ENCODE measurements at places on chromosomes 4 and X.
A peak's percentile ranks its signal among the peaks of the same experiment; 100 is the strongest.

- no peak for DNase-seq
Measured at GRCh38 chr4:1629699-1630083, 54.4 kb downstream of the FAM53A start.

- peak; percentile 45 for DNase-seq
Measured at GRCh38 chr4:169620880-169621248, 486 bp downstream of the CLCN3 start.

DNA sequence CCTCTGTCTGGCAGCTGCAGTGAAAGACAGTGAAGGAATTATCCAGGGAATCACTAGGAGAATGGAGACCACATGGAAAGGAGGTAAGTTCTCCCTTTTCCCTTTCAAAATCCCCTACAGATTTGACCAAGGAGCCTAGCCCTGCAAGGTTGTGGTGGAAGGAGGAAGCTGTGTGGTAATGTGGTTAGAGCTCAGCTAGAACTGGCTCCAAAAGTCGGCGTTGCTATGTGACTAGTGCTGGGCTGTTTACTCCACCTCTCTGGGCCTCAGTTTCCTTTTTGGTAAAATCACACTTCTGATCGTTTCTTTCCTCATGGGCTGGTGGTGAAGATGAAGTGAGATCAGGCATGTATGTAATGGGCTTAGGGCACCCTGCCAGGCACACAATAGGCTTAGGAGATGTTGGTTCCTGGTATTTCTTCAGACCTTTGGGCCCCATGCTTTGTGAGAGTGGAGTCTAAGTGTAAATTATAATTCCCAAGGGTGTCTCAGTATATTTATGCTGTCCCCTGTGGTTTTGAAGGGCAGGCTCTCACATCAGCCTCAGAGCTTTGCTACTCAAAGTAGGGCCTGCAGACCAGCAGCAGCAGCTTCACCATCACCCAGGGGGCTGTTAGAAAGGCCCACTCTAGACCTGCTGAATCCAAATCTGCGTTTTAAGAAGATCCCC is 183.7 kb upstream of the BCOR start:
- no peak for DNase-seq

DNA sequence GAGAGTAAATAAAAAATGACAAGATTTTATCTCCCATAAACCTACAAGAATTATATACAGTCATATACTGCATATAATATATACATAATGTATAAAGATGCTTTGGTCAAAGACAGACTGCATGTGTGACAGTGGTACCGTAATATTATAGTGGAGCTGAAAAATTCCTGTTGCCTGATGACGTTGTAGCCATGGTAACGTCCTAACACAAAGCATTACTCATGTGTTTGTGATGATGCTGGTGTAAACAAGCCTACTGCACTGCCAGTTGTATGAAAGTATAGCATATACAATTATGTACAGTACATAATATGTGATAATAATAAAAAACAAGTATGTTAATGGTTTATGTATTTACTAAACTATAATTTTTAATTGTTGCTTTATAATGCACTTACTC is 245.2 kb upstream of the CENPE start:
- no peak for DNase-seq

DNA sequence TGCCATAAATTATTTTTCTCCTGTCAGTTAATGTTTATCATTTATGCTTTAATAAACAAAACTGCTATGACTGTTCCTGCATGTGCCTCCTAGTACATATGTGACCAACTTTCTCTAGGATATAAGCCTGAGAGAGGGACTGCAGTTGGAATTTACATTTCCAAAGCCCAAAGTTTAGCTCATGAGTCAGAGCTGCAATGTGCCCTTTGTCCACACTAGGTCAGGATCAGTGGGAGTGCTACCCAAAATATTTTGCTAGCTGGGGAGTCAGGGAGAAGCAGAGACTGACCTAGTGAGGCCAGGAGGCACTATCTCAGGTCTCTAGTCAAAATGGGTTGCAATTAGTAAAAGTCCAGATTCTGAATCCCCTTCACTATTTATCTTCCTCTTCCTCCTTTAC is 92.7 kb downstream of the AR start:
- no peak for DNase-seq

DNA sequence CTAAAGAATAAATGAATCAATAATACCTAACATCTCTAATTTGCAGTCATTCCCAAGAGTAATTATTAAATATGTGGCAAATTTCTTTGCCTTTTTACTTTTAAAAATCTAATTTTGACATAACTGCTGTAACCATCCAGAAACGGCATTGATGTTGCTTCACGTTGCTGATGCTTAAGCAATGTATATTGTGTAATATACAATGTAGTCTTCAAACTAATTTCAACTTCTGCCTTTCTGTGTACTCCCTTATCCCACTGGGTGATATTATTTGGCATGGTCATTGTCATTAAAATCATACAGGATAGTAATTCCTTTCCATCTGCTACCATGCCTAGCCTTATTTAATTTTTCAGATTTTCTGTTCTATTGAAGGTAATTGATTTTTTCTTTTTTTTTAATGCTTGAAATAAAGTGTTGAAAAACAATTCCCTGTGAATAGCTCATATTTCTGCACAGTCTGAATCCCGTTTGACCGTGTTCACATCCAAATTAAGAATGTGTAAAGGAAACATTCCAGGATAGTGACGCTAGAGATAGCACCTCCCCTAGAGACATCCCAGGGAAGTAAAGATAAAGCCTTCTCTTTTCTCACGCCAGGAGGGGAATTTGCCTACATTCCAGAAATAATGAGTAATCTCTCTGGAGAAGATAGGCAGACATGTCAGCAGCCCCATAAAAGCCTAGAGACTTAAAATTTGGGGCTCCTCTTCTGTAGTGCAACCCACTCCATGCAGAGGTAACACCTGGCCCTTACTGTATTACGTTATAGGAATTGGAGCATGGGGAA is 8.6 kb downstream of the FAM200B start:
- no peak for DNase-seq

- no peak for DNase-seq
Measured at GRCh38 chr4:77310931-77311330, 153.9 kb downstream of the CCNG2 start.

DNA sequence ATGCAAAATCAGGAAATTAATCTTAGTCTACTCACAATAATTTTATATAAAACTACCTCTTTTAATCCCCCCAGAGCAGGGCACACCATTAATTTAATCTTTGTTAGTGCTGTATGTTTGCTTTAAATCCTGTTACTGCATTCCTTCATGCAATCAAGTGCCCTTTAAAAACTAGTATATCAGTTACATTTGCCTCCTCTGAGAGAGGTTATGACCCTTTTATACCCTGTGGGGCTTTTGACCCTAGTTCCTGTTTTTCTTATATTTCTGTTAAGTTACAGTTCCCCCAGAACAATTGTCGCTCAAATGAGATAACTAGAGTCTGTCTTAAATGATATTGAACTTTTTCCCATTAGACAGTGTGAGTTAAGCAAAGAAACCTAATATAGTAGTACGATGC is 46.2 kb downstream of the GPC4 start:
- DNase-seq = no peak

DNA sequence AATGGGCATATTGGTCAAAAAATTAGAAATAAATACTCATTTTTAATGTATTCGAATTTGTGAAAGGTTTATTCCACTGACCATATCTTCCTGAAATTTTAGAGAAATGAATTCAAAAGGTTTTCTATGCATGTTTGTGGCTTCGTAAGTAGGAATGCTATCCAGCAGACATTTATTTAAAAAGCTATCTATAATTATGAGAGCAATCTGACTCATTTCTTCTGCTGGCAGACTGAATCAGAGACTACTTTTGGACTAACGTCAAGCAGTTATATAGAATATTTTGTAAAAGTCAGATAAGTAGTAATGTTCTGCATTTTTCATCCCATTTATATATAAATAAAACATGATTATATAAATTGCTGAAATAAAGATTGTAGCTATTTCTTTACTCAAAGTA is 125.0 kb downstream of the SPCS3 start:
- DNase-seq = no peak

All from colonic mucosa (tissue), 4 donors.